Activated CD8-positive, alpha-beta memory T cell treated with anti-CD3 and anti-CD28 coated beads, Interleukin-2, amount 10 ng/mL, durations not matched to agents 7 days and 5 days (primary cell): ENCODE measurements at places on chromosomes 5 and 9. TPM values are rescaled to one million over a fixed set of nuclear protein-coding genes. Genes with fewer than 3 reads are reported as not detected.

NDUFS6 gene
- total RNA-seq: 35.2 TPM

FBXW11 gene
- total RNA-seq: 31.2 TPM

GRCh38 chr9:111271481-111272080, 58.4 kb downstream of the OR2K2 start:
- DNase-seq: no peak

DNA sequence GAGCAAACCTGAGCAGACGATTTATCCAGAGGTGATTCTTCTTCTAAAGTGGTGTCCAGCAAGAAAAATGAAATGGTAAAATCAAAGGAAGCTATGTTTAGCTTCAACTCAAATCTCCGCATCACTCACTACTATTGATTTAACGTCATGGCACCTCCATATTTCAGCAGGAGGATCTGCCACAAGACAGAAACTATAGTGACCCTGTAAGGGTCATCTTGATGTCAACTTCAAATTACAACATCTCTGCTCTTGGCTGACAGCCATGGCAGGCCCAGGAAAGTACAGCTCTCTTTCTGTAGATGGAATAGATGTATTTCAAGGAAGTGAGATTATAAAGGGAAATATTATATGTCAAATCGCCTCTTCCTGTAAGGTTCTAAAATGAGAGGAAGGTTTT, 10.1 kb upstream of the EFNA5 start:
- DNase-seq: no peak
